ENCODE measurements at places on chromosomes 6 and 20.
A peak's percentile ranks its signal among the peaks of the same experiment; 100 is the strongest.

DNA sequence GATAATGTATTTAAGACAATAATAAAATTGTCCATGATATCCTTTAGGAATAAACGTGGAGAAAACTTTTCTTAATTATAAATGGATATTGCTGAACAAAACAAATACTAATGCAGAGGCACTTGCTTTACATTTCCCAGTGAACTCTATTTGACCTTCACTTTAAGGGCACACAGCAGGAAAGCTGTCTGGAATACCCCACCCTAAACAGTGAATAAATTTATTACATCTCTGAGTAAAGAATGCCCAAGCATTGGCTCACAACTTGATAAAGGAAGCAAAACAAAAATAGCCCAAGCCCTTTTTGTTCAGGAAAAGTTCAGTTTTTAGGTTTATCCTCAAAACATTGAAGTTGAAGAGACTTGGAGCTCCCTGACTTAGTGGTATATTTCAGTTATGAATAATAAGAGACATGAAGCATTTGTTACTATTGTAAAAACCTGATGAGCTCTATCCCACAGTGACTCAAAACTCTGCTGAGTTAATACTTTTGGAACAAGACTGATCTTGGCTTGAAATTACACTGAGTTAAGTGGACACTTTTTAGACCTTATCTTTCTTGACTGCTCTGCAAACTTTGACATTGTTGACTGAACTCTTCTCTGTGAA is 353.9 kb downstream of the BCKDHB start:
- no peak for DNase-seq

DNA sequence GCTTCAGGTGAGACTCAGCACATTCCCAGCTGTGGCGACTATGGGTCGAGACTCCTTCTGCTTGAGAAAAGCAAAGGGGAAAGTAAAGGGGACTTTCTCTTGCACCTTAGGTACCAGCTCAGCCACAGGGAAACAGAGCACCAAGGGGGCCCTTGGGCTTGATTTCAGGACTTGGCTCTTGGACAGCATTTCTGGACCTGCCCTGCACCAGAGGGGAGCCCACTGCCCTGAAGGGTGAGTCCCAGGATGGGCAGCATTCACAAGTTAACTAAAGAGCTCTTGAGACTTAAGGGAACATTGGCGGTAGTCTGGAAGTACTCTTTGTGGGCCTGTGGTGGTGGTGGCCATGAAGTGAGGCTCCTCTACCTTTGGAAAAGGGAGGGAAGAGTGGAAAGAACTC is 50.3 kb upstream of the RCAN2 start:
- DNase-seq: no peak

GRCh38 chr6:108627692-108628550 is 67.2 kb downstream of the FOXO3 start:
- DNase-seq: no peak

GRCh38 chr6:1439349-1439748 is 50.0 kb downstream of the FOXF2 start:
- no peak for DNase-seq

- DNase-seq: no peak
Measured at GRCh38 chr6:34172961-34173775, 27.3 kb upstream of the GRM4 start.

DNA sequence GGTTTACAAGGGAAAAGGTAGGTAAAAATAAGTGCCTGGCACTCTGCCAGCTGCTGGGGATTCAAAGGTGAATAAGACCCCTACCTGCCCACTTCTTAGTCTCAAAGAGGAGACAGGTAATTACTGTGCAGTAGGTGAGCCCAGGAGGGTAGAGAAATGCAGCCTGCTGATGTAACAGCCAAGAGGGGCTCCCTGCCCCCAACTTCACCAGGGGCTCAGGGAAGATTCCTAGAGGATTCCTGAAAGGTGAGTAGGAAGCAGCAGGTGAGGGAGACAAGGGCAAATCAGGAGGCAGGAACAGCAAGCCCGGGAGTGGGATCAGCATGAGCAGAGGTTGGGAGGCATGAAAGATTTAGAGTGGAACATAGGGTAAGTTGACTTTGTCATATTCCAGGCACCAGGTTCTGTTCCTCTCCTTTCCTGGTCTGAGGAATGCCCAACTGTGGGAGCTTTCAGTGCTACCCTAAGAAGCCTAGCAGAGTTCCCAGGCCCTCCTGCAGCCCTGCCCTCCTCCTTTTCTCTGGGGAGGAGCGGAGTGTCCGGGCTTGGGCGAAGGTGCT is 258.1 kb downstream of the LRFN2 start:
- no peak for DNase-seq

GRCh38 chr6:150167479-150167873 is 24.6 kb downstream of the PPP1R14C start:
- DNase-seq: no peak

DNA sequence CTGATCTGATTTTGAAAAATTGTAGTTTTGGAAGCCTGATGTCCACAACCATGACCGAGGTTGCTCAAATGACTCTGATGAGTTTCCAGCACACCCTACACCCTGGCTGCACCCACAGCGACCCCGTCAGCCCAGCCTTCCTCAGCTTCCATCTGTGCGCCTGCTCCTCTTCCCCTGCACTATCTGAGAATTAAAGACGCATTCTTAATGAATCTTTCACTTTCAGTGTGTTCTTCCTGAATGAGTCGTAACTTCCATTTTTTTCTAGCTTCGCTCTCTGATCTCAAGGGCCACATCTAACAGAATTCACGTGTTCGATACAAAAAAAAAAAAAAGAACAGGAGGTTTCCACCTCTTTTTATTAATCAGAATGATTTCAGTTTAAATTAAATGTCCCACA is 21.3 kb upstream of the RREB1 start:
- DNase-seq: no peak

GRCh38 chr20:51720854-51721253 is 47.3 kb downstream of the ATP9A start:
- no peak for DNase-seq

- DNase-seq: no peak
Measured at GRCh38 chr6:16184551-16184950, 53.8 kb upstream of the GMPR start.

DNA sequence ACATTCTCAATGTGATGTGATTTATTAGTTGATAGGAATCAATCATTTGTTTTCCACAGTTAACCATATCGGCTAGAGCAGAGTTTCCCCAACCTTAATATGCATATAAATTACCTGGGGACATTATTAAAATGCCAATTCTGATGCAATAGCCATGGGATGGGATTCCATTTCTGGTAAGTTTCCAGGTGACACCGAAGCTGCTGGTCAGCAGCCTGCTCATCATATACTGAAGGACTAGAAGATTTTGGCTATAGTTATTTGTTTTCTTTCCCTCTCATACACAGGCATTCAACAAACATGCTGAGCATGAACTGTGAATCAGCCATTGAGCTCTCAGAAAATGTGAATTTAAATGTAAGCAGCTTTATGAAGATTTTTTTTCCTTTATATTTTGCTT is 35.8 kb downstream of the FBXO5 start:
- DNase-seq: no peak

- no peak for DNase-seq
Measured at GRCh38 chr6:139847457-139847813, 473.0 kb upstream of the CITED2 start.

GRCh38 chr20:48054051-48054450 is 268.8 kb upstream of the SULF2 start:
- no peak for DNase-seq

DNA sequence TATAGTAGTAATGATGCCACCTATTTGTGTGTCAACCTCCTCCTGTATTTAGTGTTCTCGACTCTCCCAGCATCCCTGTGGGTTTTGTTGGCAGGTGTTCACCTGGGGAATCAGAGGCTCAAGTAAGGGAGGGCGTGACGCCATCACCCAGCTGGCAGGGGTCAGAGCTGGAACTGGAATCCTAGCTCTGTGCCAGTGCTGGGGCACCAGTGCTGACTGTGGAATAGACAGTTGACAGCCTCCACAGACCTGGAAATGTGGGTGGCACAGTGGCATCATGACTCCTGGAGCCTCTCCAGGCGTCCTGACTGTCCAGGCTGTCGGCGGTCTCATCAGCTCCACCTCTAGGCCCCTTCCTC is 102.8 kb downstream of the SYCP2 start:
- DNase-seq: no peak

GRCh38 chr6:404685-405423 is 13.3 kb downstream of the IRF4 start:
- DNase-seq: no peak

GRCh38 chr6:39166189-39166911 is 51.4 kb upstream of the SAYSD1 start:
- DNase-seq: peak; percentile 44

GRCh38 chr6:109010705-109011102 is 83.9 kb downstream of the SESN1 start:
- no peak for DNase-seq

DNA sequence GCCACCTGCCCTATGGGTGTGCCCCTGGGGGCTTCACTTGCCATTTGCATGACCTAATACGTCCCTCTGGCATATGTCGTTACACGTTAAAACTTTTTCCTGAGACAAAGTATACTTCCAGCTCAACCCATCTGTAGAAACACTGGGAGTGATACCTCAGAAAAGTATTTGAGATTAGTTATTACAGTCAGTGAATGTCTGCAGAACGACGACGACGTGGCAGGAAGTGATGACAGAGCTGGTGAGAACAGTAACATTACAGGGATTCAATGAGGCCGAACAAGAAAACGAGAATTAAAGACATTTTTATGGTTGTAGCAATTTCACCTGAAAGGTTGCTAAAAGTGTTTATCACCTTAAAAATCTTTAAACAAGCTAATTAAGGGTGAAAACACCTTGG is 40.2 kb downstream of the SASH1 start:
- no peak for DNase-seq

DNA sequence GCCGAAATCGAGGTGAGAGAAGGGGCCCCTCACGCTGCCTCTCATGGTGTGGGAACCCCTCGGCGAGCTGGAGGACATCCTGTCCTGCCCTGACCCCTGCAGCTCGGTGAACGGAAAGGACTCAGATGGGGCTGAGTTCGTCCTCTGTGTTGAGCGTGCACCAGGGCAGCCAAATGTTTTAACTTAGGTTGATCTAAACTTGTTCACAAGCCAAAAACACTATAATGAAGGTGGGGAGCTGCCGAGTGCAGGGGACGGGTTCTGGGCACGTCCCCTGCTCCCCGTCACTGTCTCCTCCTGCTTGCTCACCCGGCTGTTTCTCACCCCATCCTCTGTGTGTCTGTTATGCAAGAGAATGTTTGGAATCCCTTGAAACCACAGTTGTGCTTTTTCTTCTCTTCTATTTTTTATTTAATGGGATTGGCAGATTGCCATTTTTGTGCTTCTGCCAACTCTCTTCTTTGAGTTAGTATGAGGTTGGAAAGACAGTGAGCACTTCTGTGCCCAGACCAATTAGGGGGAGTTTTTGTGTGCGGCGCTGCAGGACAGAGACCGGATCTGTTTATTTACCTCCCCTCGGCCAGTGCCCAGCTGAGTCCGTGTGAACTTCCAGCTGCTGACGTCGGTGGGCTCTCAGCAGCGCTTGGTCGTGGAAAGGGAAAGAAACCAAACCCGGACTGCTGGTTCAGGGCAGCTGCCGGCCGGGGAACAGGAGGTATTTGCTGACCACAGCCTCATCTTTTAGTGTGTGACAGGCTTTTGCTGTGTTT is 158.1 kb downstream of the DTNBP1 start:
- peak; percentile 74 for DNase-seq

DNA sequence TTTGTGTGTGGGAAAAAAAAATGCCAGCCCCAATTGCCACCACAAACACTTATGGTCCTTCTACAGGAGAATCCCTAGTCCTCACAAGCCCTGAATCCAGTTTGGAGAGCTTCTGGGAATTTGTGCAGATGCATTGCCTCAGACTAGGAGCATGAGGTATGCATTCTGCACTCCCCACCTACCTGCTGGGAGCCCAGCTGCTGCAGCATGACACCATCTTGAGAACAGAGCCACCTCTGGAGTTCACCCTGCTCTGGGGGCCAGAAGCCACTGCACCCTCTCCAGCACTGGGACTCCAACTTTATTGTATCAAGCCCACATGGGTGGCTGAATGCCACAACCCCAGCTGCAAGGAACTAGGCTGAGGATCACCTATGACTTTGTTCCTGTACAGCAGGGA is 568.5 kb upstream of the ID4 start:
- no peak for DNase-seq

- no peak for DNase-seq
Measured at GRCh38 chr6:124769811-124770544, 192.3 kb upstream of the RNF217 start.

GRCh38 chr6:29696147-29697125 is 15.5 kb upstream of the ZFP57 start:
- no peak for DNase-seq

- no peak for DNase-seq
Measured at GRCh38 chr6:121851056-121851455, 415.6 kb downstream of the GJA1 start.

GRCh38 chr6:135233686-135234491 is 52.8 kb downstream of the MYB start:
- no peak for DNase-seq

- no peak for DNase-seq
Measured at GRCh38 chr20:8309634-8310033, 177.6 kb downstream of the PLCB1 start.

GRCh38 chr6:1729750-1730140 is 120.0 kb downstream of the FOXC1 start:
- no peak for DNase-seq

GRCh38 chr6:73610444-73611275 is 43.1 kb downstream of the SLC17A5 start:
- DNase-seq: no peak

DNA sequence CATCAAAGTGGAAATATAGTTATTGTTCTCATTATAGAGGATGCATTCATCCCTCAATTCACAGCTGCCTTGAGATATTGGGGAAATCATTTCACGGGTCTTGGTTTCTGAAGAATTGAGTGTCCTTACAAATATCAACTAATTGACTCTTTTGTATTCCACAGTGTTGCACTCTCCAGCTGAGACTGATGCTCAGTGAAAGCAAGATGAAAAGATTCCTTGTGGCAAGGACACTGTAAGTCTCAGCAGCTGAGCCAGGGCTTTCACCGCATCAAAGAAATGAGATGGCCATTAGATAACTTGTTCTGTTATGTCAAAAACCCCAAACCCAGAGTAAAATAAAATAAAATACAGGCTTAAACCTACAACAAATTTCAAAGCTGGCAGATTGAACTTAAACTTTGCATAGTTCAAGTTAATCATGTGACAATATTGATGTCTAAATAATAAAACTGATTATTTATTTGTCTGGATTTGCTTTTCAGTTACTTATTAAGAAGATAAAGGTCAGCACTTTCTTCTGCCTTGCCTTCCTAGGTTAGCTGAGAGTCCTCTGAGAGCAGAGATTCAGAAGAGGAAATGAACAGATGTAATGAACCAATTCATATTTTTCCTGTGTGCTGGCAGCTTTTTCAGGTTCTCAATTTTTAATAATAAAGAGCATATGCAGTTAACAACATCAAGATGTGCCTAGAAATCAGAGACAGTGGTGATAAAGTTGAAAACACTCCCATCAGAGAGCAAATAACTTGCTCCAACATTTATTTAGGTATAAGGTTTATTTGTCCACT is 82.4 kb upstream of the SMLR1 start:
- DNase-seq: no peak

Measured in renal cortex interstitium (tissue), 15 donors.